T-helper 1 cell (primary cell): ENCODE measurements at places on chromosomes 5 and 9.

DNA sequence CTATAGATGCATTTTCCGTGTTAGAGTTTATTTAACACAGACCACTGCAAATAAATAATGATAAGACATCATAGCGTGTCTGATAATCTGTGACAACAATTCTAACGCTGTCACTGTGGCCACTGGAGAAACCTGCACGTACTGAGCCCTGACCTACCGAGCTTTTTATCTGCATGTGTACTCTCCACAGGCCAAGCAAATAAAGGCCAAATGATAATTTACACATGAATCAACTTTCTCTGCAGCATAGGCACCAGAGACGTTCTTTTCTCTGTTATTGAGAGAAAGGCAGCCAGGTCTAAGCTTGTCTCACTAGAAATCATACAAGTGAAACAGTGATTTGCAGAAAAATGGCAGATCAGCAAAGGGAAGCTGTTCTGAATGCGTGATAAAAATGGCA is 75.8 kb downstream of the POU5F2 start:
- DNase-seq: no peak

DNA sequence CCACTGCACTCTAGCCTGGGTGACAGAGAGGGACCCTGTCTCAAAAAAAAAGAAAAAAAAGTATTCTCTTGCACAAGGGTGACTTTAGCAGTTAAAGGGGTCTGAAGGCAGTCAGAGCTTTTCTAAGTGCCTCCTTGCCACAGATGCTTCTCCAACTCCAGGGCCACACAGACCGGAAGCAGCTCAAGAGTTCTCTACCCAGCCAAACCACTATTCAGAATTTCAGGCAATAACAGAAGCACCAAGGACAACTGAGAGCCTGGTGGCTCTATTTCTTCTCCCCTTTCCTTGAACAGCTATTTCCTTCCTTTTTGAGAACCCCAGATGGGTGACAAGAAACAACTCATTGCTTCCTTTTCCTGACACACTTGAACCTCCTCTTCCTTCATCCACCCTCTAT is 2.2 kb downstream of the FAM219A start:
- DNase-seq: no peak

DNA sequence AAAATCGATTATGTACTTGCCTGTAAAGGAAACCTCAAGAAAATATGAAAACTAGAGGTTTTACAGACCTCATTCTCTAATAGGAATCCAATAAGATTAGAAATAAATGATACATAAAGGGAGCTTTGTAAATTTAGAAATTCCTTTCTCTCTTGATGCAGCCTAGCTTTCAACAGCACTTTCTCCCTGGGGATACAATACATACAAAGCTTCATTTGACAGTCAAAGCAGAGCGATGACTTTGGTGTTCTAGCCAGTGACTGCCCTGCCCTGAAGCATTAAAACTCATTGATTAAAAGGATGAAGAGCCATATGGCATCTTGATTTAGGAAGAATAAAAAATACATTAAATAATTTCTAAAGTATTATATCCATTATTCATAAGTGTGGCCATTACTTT is 46.3 kb upstream of the GLIS3 start:
- no peak for DNase-seq

- DNase-seq: no peak
Measured at GRCh38 chr5:4479426-4479825, 660.7 kb upstream of the ADAMTS16 start.

- no peak for DNase-seq
Measured at GRCh38 chr9:115757461-115757860, 396.1 kb upstream of the PAPPA start.

- DNase-seq: no peak
Measured at GRCh38 chr9:120375316-120375715, 204.7 kb downstream of the CDK5RAP2 start.

DNA sequence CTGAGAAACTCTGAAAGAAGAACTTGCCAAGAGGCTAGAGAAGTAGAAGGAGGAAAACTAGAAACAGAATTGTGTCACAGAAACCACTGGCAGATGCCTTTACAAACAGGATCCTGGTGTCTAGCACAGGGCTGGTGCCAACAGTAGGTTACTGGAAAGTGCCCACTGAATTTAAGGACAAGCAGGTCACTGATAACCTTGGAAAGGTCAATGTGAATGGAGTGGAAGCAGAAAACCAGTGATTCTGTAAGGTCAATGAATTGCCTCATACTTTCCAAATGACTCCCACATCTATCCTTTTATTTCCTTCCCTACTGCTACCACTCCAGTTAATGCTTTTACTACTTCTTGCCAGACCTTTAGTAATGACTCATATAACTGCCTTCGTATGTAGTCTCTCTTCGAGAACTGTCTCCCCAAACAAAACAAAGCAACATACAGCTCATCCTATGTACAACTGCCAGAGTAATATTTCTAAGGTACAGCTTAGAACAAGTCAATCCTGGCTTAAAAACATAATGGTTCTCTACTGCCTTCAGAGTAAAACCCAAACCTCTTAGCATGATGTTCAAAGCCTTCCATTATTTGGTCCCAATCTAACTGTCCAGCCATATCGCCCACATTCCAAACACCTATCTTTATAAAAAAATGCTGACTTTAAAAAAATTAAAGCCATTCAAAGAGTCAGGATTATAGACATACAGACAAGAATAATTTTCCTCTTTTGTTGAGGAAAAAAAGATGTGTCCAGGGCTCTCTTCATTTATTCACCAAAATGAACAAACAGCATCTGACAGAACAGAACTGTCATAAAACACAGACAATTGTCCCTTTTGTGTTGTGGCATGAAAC is 52.5 kb downstream of the NR3C1 start:
- DNase-seq: no peak

DNA sequence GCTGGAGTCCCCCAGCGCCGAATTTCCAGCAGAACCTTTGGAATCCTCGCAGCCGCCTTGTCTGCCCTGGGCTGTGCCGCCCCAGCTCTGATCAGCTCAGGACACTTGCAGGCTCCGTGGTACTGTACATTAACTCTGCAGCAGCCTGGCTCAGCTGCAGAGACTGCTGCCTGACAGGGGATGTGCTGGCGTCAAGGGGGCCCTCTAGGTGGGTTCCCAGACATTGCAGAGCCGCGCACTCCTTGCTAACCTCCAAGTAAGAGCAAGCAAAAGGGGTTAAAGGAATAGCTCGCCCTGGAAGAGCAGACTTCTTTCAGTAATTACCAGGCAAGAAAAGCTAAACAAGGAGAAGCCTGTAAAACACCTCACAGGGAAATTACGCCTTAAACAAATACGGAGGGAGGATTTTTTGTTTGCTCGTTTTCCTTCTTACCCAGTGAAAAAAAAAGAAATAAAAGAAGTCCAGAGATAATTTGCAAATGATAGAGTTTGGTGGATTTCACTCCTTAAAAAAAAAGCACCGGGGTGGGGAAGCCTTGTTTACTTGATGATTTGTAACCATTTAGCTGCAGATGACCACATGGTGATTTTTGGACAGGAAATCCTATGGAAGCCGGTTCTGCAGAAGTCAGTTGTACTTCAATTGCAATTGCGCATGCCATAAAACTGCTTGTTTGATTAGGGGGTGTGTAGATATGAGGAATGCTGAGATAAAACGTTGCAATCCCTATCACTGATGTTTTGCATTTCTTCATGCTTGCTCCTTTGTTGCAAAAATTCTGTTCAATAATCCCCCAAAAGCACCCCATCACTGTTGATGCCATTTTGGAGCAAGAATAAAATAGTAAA is 305.8 kb downstream of the PDE4D start:
- no peak for DNase-seq

DNA sequence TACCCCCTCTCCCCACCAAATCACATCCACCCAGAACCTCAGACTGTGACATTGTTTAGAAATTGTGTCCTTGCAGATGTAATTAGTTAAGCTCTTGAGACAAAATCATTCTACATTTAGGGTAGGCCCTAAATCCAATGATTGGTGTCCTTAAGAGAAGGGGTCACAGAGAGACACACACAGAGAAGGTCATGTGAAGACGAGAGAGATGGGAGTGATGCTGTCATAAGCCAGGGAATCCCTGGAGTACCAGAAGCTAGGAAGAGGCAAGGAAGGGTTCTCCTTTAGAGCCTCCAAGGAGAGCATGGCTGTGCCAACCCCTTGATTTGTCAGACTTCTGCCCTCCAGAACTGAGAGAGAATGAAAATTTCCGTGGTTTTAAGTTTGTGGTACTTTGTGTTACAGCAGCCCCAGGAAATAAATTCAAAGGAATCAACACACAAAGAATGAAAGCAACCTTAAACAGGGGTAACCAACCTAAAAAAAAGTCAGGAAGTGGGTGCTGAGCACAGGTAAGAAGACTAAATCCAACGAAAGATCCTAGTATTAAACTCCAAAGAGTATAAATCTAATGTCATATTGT is 33.6 kb downstream of the TIMD4 start:
- DNase-seq: no peak

DNA sequence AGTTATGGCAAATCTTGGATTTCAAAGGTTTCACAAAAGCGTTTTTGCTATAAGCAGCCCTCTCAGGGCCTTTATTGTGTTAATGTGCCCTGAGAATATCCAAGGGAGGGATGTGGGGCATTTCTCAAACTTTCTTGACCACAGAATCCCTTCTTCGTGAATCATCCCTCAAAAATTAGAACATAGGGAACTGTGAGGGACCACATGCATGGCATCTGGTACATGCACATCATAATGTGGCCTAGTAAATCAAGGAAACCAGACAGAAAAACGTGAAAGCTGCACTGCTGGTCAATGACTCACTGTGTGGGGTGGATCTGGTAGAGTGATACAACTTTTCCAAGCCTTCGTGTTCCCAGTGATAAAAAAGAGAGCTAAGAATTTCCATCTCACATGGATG is 22.4 kb downstream of the DDX31 start:
- DNase-seq: no peak

GRCh38 chr5:67105270-67105669 is 91.3 kb downstream of the CD180 start:
- DNase-seq: no peak

GRCh38 chr9:114906922-114907571 is 23.3 kb downstream of the TNFSF8 start:
- DNase-seq: peak; percentile 54

DNA sequence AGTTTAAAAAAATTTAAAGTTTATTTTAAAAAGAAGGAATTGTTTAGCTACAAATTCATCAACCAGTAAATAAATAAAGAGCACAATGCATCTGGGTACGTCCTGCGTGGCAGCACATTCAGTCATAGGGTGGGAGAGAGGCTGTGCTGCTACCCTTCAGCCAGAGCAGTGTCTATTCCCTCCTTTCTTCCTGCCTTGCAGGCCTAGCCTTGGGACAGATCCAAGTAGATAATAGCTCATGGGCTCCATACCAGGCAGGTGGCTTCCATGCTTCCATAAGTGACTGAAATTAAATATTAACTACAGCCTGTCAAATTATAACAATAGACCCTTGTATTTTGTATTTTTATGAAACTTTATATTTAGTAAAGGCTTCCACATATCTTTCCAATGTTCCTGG is 408.3 kb upstream of the RGMB start:
- no peak for DNase-seq

- no peak for DNase-seq
Measured at GRCh38 chr9:91611582-91611981, 187.9 kb upstream of the NFIL3 start.

GRCh38 chr5:148221508-148221907 is 16.8 kb upstream of the MARCOL start:
- no peak for DNase-seq

GRCh38 chr9:134475011-134475790 is 148.9 kb downstream of the RXRA start:
- no peak for DNase-seq

DNA sequence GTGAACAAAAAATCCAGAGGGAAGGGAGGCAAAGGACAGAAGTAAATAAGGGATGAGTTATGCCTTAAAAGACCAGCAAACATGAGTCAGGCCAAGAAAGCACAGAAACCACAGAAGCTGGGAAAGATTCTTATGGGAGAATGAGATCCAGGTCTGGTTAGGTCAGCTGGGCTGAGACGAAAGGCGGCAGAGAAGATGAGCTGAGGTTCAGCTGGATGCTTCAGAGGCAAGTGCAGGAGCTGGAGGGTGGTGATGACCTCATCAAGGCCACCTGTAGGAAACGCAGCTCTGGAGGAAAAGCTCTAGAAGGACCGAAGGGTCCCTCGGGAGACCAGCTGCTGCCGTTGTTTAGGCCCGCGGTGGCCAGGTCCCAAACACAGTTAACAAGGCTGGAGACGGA is 152.0 kb downstream of the MYO10 start:
- DNase-seq: no peak

GRCh38 chr9:130806327-130806716 is 28.7 kb upstream of the ABL1 start:
- DNase-seq: no peak

GRCh38 chr9:69768716-69769115 is 8.9 kb upstream of the PTAR1 start:
- DNase-seq: no peak

DNA sequence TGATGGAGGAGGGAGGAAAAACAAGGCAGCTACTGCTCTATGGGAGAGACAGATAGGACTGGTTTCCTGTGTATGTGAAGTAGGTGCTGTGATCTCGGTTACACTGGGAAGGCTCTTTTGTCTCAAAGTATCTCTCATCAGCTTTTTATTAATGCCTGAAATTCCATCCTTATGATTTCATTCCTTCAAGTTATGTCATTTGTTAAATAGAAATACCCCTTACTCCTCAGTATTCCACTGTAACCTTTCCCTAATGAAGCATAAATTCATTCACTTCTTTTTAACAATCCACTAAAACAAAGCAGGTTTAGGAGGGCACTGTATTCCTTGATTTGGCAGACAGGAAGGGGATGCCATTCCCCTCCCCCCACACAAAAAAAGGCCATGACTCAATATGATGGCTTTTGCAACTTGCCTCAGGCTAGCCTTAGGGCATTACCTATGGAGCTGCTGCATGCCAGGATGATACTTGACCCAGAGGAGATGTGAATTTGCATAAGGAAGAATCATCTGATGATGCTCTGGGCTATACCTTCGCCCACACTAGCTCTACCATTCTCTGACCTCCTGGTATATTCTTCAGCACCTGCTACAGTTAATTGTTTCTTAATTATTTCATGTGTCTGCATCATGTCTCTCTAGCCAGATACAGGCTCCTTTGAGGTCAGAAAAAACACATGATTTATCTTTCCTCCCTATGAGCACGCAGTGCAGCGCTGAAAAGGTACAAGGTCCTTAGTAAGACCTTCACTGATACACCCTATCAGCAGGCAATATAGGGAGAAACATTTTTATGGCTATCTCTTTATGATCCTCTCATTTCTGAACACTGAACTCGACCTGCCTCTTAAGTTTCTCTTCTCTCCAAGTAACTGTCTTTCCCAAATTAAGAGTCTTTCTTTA is 26.3 kb downstream of the NR3C1 start:
- no peak for DNase-seq
